Fibroblast of skin of right quadriceps (primary cell): ENCODE measurements at places on chromosomes 2 and 18.

- no peak for DNase-seq
Observed at GRCh38 chr2:62050456-62051045, 145.1 kb downstream of the COMMD1 start.

DNA sequence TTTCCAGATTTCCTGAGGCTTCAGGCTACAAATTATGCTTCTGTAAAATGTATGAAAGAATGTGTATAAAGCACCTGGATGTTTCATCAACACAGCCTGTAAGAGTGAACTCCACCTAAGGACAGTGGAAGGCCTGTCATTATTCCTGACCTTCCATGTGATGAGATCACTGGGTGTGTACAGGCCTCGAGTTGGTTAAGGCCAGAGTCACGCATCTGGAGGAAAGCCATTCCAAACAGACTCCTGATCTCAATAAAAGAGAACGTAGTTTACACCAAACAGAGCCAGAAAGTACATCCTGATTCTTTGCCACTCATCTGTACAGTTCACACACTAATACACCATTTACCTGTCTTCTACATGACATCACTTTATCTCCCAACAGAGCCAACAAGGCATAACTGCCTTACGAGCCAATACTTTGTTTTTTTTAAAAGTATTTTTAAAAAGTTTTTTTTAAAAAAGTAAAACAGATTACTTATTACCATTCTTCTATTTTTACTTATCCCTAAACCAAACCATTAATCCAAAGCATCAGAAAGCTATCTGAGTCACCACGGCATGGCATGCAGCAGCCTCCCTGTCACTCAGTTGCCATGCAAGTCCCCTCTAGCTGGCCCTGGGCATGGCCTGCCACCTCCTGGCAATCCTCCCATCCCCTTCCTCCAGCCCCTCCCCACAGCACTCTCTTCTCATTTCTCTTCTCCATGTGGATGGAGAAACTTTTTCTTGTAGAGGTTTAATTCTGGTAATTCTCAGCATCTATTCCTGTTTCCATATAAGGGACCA lies 78.8 kb upstream of the TFCP2L1 start:
- peak; percentile 39 for DNase-seq

- peak; percentile 92 for DNase-seq
Observed at GRCh38 chr2:159290289-159290907, 3.9 kb upstream of the WDSUB1 start.

DNA sequence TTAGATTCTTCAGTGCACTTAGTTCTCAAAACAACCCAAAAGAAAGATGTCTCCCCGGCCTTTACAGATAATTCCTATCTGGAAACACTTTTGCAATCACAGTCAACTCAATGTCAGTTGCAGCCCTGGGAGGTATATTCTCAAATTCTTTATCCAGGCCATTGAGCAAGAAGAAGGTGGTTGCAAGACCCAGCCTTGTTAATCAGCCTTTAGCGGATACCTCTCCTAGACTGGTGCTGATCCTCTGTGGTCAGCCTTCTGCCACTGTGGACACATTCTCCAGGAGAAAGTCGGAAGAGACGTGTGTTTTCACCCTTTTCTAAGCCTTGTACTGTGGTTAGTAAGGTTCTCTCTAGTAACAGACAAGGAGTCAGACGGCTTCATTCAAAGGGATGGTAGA lies 7.8 kb upstream of the FZD7 start:
- peak; percentile 22 for DNase-seq

DNA sequence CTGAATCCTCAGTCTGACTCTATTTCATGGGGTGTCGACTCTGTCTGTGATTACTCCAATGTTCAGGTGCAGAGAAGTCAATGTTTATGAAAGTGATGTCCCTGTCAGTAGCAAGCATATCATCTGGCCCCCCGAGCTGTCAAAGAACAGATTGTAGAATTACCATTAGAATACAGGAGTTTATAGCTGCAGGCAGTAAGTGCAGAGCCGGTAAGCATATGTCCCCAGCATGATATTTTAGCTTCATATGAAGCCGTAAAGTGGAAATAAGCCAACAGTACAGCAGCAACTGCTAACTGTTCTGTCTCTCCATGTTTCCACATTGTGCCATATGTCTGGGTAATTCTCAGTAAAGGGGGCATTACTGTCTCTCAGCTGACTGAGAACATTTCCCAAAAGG lies 541.8 kb downstream of the SOX11 start:
- DNase-seq = no peak

GRCh38 chr2:68050353-68050752 lies 12.5 kb downstream of the C1D start:
- no peak for DNase-seq

DNA sequence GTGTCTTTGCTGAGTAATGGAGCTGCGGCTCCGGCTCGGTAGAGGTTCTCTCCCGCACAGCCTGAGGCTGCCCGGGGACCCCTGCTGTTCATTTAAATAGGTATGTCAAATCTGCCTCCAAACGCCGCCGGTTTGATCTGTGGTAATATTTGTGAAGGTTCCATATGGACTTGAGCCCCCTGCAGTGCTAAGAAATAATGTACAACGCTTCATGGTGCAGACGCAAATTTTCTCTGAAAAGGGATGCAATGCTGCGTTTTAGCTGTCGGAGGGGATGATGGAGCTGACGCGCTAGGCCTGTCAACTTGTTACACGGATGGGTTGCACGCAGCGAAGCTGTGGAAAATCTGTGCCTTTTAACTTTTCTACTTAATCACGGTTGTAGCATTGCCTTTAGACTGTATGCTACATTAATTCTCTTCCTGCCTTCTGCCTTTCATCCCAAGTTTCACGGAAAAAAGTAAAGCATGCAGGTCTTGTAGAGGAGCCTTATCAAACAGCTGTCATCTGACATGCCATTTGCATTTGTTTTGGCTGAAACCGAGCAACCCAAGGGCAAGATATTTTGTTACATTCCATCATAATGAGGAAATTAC lies 43.2 kb downstream of the MRPS9 start:
- DNase-seq = no peak
